ENCODE measurements at places on chromosomes 6 and 20. TPM values are rescaled to one million over a fixed set of nuclear protein-coding genes. Genes with fewer than 3 reads are reported as not detected.

The HSPA12B gene
- not detected for total RNA-seq

The GGT7 gene
- 6.5 TPM for total RNA-seq

- DNase-seq: no peak
Observed at GRCh38 chr6:159212028-159212427, 42.8 kb downstream of the FNDC1 start.

GRCh38 chr6:16950302-16950701 is 151.5 kb upstream of the STMND1 start:
- DNase-seq: no peak

The EDEM2 gene
- total RNA-seq: 28.6 TPM

All from PC-9 (cell line).